ENCODE measurements at places on chromosomes 4 and X.

GRCh38 chrX:45110494-45110893 is 90.2 kb downstream of the DIPK2B start:
- no peak for DNase-seq

GRCh38 chr4:176236946-176237345 is 32.1 kb downstream of the ASB5 start:
- no peak for DNase-seq

DNA sequence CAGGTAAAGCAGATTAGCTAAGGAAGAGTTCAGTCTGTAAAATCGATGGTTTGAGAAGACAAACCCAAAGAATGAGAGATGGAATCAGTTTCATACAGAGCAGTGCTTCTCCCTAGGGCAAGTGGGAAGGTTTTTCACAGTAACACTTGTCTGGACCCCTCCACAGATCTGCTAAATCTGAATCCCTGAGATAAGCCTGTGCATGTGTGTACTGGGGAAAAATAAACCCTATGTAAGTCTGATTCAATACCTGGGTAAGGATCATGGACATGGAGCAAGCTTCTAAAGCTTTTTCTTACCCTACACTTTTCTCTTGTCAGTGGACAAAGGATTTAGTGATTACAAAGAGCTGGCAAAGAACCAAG is 13.6 kb downstream of the ELOVL6 start:
- no peak for DNase-seq

GRCh38 chr4:38832624-38833528 is 23.7 kb downstream of the TLR6 start:
- DNase-seq, result no peak

- no peak for DNase-seq
Observed at GRCh38 chrX:33285550-33285949, 74.2 kb upstream of the DMD start.
